ENCODE measurements at places on chromosomes 2 and 18. TPM values are rescaled to one million over a fixed set of nuclear protein-coding genes. Genes with fewer than 3 reads are reported as not detected.

The SFT2D3 gene
- total RNA-seq, result 6.9 TPM

The SLC4A5 gene
- total RNA-seq, result 2.0 TPM

The UGT1A5 gene
- not detected for total RNA-seq

The UNC50 gene
- total RNA-seq, result 81.2 TPM

The TSN gene
- total RNA-seq, result 79.8 TPM

The PLGLB1 gene
- total RNA-seq, result not detected

The KATNAL2 gene
- 4.2 TPM for total RNA-seq

The KCNJ13 gene
- 0.15 TPM for total RNA-seq

DNA sequence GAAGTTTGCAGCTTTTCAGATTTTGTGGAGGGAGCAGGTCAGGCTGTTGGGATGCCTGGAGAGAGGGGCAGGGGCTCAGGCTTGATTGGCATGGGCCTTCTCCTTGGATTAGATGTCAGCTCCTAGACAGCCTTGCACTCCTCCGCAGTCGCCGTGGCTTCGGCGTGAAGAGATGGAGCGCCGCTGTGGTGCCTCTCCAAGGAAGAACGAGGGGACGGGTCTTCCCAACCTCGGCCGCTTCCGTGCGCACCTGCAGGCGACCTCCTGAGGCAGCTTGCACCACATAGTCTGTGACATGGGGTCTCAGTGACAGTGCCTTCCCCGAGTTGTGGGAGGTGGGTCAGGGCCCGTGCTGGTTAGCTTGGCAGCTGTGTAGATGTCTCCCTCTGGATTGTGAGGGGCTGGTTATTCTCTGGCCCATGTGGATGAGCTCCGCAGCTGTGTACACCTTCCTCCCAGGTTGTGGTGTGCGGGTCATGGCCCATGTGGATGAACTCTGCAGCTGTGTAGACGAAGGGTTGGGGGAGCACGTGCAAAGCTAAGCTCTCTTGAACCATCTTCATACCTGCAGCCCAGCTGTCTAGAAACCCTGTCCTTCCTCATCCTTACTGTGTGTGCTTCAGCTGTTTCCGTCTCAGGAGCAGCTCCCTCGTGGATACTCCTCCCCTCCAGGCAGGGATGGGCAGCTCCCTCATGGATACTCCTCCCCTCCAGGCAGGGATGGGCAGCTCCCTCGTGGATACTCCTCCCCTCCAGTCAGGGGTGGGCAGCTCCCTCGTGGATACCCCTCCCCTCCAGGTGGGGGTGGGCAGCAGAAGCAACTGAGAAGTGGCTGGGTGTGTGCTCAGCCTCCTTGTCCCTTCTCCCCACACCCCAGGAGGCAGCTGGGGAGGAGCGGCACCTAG, 170.3 kb downstream of the LDLRAD4 start:
- peak; percentile 68 for DNase-seq
- H3K27ac ChIP-seq, result no peak overlapping the region
- H3K4me3 ChIP-seq, result no peak overlapping the region
- no peaks in the 10 kb centered on the region for H3K27me3 ChIP-seq
- no peaks in the 10 kb centered on the region for H3K36me3 ChIP-seq

GRCh38 chr2:105556366-105556765, 157.5 kb upstream of the FHL2 start:
- no peak overlapping the region for H3K4me3 ChIP-seq
- DNase-seq, result peak; percentile 16
- H3K27ac ChIP-seq, result no peak overlapping the region
- no peaks in the 10 kb centered on the region for H3K4me1 ChIP-seq
- no peaks in the 10 kb centered on the region for H3K27me3 ChIP-seq

DNA sequence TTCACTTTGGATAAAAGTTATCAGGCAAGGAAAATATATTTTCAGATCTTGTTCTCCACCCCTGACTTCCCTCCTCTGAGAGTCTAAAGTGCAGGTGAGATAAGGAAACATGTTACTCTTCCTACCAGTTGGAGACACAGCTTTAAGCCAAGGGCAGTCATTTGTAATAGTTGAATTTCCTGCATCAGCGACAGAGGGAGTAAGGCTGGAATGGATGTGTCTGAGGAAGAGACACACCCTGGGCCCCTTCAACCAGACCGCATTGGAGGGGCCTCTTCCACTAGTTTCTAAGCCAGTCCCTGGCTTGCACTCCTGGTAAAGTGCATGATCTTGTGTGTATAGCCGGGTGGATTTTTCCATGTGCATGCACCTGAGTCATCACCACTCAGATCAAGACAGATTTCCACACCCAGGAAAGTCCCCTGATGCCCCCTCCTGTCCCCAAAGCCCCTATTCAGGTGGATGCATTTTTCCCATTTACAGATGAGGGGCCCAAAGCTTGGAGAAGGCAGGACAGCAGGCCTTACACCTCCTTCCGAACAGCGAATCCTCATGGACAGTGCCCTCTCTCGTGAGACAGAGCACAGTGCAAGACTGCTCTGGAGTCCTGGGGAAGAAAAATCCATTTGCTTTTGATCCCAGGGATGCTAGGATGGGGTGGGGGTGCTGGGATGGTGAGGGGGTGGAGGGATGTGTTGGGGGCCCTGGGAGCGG, 66.7 kb upstream of the SH3RF3 start:
- H3K36me3 ChIP-seq, result no peaks in the 10 kb centered on the region
- H3K27ac ChIP-seq, result no peak overlapping the region
- peaks cover 4% of the 10 kb centered on the region for H3K27me3 ChIP-seq
- DNase-seq, result no peak

- H3K27ac ChIP-seq, result no peak overlapping the region
- no peak for DNase-seq
- H3K4me3 ChIP-seq, result no peak overlapping the region
- H3K36me3 ChIP-seq, result peaks cover 87% of the 10 kb centered on the region
Measured at GRCh38 chr18:23528580-23529472, 25.5 kb downstream of the RMC1 start.

- H3K36me3 ChIP-seq, result no peaks in the 10 kb centered on the region
- no peaks in the 10 kb centered on the region for H3K27me3 ChIP-seq
- no peak overlapping the region for H3K4me3 ChIP-seq
- DNase-seq, result no peak
- H3K4me1 ChIP-seq, result no peaks in the 10 kb centered on the region
Measured at GRCh38 chr2:115413791-115414190, 971.4 kb downstream of the DPP10 start.

- no peak for DNase-seq
- H3K27ac ChIP-seq, result no peak overlapping the region
- peaks cover under 1% of the 10 kb centered on the region for H3K27me3 ChIP-seq
- no peak overlapping the region for H3K4me3 ChIP-seq
- no peaks in the 10 kb centered on the region for H3K36me3 ChIP-seq
Measured at GRCh38 chr2:196275646-196276352, 104.4 kb upstream of the STK17B start.

DNA sequence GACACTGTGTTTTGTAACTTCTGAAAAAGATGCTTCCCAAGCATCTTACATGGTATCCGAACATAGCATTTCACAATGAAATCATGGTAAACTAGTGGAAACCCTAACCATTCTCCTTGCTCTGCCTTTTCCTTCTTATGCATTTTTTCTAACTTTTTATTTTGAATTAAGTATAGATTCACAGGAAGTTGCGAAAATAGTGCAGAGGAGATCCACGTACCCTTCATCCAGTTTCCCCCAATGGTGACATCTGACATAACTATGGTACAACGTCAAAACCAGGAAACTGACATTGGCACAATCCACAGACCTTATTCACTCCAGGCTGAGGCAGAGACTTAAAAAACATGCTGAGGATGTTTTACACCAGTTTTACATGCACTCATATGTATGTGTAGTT, 38.3 kb downstream of the AAK1 start:
- H3K36me3 ChIP-seq, result no peaks in the 10 kb centered on the region
- H3K27me3 ChIP-seq, result no peaks in the 10 kb centered on the region
- no peak for DNase-seq
- no peak overlapping the region for H3K27ac ChIP-seq
- H3K4me1 ChIP-seq, result peaks cover 6% of the 10 kb centered on the region

GRCh38 chr2:218569038-218569431, 396 bp downstream of the CNOT9 start:
- H3K4me1 ChIP-seq, result peaks cover 7% of the 10 kb centered on the region
- DNase-seq, result no peak
- H3K4me3 ChIP-seq, result peak overlapping the region; percentile 92
- peak overlapping the region; percentile 98 for H3K27ac ChIP-seq
- H3K27me3 ChIP-seq, result no peaks in the 10 kb centered on the region

GRCh38 chr2:191500884-191501560, 176.9 kb upstream of the NABP1 start:
- H3K36me3 ChIP-seq, result no peaks in the 10 kb centered on the region
- no peak for DNase-seq
- H3K27ac ChIP-seq, result no peak overlapping the region
- no peak overlapping the region for H3K4me3 ChIP-seq
- H3K4me1 ChIP-seq, result peaks cover 7% of the 10 kb centered on the region
- H3K27me3 ChIP-seq, result no peaks in the 10 kb centered on the region

GRCh38 chr2:10845640-10846039, 33.1 kb upstream of the PDIA6 start:
- DNase-seq, result no peak
- H3K27ac ChIP-seq, result no peak overlapping the region
- no peaks in the 10 kb centered on the region for H3K27me3 ChIP-seq

DNA sequence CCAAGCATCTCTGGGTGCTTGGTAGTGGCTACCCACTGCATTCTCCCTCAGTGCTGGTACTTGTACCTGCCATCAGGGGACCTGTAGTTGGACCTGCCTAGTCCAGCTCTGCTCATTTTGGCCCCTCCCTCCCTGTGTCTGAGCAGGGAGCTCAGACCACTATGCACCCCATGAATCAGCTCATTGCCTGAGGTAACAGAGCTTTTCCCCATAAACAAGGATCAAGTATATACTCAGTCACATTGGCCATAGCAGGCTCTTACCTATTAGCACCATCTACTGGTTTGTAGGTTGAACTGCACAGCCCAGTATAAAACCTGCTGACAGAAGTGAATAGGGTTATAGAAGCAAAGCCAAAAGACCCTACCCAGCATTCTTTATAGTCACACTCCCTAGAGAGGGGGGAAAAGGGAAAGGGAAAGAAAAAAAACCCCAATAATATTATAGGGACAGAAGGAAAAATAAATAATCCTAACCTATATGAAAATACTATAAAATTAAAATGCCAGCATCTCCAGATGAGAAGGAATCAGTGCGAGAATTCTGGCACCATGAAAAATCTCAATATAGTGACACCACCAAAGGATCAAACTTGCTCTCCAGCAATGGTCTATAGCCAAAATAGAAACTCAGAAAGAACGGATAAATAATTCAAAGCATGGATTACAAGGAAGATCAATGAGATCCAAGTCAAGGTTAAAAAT, 6.9 kb upstream of the FLACC1 start:
- no peaks in the 10 kb centered on the region for H3K36me3 ChIP-seq
- H3K27me3 ChIP-seq, result no peaks in the 10 kb centered on the region
- no peak overlapping the region for H3K27ac ChIP-seq
- peak; percentile 64 for DNase-seq
- H3K4me3 ChIP-seq, result no peak overlapping the region

DNA sequence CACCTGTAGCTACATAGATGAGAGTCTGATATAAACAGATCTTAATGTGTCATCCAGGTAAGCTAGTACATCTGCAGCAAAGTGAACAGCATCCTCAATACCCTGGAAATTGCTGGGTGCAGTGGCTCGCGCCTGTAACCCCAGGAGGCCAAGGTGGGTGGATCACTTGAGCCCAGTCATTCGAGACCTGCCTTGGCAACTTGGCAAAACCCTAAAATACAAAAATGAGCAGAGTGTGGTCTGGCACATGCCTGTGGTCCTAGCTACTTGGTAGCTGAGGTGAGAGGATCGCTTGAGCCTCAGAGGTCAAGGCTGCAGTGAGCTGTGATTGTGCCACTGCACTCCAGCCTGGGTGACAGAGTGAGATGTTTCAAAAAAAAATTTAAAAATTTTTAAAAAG, 233.9 kb upstream of the SP5 start:
- DNase-seq, result no peak
- no peak overlapping the region for H3K27ac ChIP-seq
- H3K4me1 ChIP-seq, result no peaks in the 10 kb centered on the region
- no peak overlapping the region for H3K4me3 ChIP-seq
- H3K36me3 ChIP-seq, result no peaks in the 10 kb centered on the region

DNA sequence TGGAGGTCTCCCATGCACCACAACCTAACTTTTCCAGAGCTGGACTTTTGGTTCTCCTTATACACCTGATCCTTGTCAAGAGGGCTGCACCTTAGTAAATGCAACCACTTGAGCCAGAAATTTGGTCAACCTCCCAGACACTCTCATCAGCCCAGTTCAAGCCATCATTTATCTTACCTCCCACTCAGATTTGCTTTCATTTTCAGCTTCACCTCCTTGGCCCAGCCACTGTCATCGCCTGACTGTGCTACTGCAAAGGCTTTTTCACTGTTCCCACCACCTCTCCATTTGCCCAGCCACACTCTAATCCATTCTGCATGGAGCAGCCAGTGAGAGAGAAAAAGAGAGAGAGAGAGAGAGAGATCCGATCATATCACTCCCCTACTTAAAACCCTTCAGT, 112.4 kb upstream of the DDX18 start:
- no peak for DNase-seq
- no peak overlapping the region for H3K27ac ChIP-seq
- H3K27me3 ChIP-seq, result no peaks in the 10 kb centered on the region
- no peak overlapping the region for H3K4me3 ChIP-seq
- H3K4me1 ChIP-seq, result peaks cover 2% of the 10 kb centered on the region

GRCh38 chr2:39629646-39630045, 36.1 kb upstream of the TMEM178A start:
- DNase-seq, result no peak
- H3K4me1 ChIP-seq, result peaks cover 7% of the 10 kb centered on the region
- no peak overlapping the region for H3K27ac ChIP-seq

GRCh38 chr2:36333350-36334012, 22.1 kb upstream of the CRIM1 start:
- H3K27me3 ChIP-seq, result no peaks in the 10 kb centered on the region
- H3K36me3 ChIP-seq, result no peaks in the 10 kb centered on the region
- no peak overlapping the region for H3K27ac ChIP-seq
- H3K4me1 ChIP-seq, result no peaks in the 10 kb centered on the region

DNA sequence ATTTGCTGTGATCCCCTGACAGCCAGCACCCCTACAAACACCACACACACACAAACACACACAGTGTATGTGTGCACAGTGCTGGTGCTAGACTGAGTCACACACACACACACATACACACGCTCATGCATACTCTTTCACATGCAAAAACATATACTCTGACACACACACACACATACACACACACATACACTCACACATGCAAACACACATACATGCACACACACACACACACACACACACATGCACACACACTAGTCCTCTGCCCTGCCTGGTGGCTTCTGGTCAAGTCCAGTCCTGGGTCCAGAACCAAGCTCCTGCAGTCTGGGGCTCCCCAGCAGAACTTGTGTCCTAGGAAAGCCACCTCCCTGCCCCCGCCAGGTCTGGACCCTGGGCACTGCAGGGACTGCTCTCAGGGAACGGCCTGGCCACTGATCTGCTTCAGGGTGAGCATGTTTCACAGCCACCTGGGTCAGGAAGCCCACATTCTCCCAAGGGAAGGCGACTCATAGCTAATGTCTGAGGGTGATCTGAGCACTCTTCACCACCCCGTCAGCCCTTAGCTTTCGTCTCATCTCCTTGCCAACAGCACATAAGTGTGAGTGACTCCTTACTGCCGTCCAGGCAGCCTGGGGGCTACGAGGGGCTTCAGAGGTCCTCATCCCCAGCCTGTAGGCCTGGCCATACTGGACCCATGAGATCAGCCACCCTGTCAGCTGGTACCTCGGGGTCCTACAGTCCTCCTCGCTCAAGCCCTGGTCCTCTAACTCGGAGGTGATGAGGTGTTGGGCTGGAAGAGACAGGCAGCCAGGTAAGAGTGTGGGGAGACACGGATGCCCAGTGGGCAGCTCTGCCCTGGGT, 88.1 kb downstream of the MCFD2 start:
- H3K4me3 ChIP-seq, result no peak overlapping the region
- H3K4me1 ChIP-seq, result no peaks in the 10 kb centered on the region
- H3K27ac ChIP-seq, result no peak overlapping the region
- H3K27me3 ChIP-seq, result no peaks in the 10 kb centered on the region
- DNase-seq, result peak; percentile 36
- H3K36me3 ChIP-seq, result no peaks in the 10 kb centered on the region
